T-helper 17 cell (primary cell): ENCODE measurements at places on chromosomes 11 and 22.

DNA sequence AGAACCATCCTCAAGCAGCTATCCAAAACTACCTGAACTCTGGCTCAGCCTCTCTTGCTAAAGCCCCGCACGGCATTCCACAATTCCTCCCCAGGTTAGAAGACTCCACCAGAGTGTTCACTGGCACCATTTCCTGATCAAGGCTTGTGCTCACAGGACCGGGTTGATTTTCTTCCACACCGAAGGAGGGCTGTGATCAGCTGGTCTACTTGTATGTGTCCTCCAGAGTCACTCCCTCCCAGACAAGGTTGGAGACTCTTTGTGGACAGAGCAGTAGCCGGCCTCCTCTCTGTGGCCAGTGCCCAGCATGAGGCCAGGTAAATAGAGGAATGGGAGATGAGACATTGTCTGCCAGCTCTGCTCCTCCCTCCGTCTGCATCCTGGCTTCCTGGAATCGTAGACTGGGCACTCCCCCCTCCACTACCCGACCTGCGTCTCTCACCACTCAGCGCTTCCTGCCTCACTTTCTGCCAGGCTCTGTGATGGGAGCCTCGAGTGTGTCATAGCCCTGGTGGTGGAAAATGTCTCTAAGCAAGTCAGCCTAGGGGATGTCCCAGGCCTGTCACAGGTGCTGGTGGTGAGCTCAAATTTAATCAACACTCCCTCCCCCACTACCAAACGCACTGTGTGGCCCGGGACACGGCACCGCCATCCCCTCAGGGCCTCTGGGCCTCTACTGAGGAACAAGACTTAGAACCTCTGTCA lies 12.5 kb upstream of the TMPRSS6 start:
- peak overlapping the region; percentile 100 for H3K27ac ChIP-seq
- DNase-seq = peak; percentile 90
- H3K4me3 ChIP-seq = peak overlapping the region; percentile 89
- peaks cover 45% of the 10 kb centered on the region for H3K4me1 ChIP-seq

DNA sequence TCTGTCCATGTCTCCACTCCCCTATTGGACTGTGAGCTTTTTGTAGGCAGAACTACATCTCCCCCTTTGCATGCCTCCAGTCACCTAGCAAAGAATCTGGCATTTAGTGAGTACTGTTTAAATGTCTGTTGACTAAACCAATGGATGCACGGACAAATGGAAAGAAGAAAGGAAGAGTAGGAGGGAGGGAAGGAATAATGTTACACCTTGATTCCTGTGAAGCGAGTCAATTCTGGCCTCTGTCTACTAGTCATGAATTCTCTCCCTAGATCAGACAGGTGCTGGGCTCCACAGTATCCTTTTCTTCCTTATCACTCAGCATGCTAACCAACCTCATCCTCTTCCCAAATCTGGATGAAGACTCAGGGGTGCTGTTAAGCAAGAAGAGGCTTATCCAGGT lies 33.6 kb downstream of the GALNT18 start:
- H3K27ac ChIP-seq = no peak overlapping the region
- H3K4me1 ChIP-seq = no peaks in the 10 kb centered on the region
- no peak for DNase-seq
- H3K36me3 ChIP-seq = no peaks in the 10 kb centered on the region
- peaks cover 12% of the 10 kb centered on the region for H3K27me3 ChIP-seq
- H3K4me3 ChIP-seq = no peak overlapping the region

DNA sequence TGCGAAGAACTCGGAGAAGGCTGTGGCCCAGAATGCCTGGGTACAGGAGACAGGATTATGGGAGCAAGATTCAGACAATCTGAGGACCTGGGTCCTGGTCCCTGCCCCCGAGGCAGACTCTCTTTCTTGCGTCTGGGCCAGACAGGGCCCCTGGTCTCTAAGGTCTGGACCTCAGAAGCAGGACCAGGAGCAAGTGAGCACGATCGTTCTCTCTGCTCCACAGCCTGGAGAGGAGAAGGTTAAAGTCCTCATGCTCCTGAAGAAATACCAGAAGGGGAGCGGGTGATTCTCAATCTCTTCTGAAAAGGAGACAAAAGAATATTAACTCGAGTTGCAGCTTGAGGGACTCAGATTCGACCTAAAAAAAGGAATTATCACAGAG lies 349.9 kb downstream of the CADM1 start:
- no peak for DNase-seq
- H3K27me3 ChIP-seq = peaks cover 10% of the 10 kb centered on the region
- H3K36me3 ChIP-seq = peaks cover 2% of the 10 kb centered on the region
- no peak overlapping the region for H3K27ac ChIP-seq

GRCh38 chr11:75241906-75242644 lies 1.5 kb downstream of the TPBGL start:
- peaks cover 28% of the 10 kb centered on the region for H3K27me3 ChIP-seq
- peaks cover 10% of the 10 kb centered on the region for H3K4me1 ChIP-seq
- peaks cover 5% of the 10 kb centered on the region for H3K36me3 ChIP-seq
- peak overlapping the region; percentile 87 for H3K4me3 ChIP-seq
- H3K27ac ChIP-seq = no peak overlapping the region

GRCh38 chr11:132620423-132620822 lies 911.9 kb downstream of the OPCML start:
- no peaks in the 10 kb centered on the region for H3K4me1 ChIP-seq
- no peaks in the 10 kb centered on the region for H3K36me3 ChIP-seq
- no peak overlapping the region for H3K27ac ChIP-seq
- no peaks in the 10 kb centered on the region for H3K27me3 ChIP-seq
- no peak for DNase-seq

- H3K4me1 ChIP-seq = peaks cover 38% of the 10 kb centered on the region
- DNase-seq = no peak
- peaks cover 7% of the 10 kb centered on the region for H3K36me3 ChIP-seq
- peak overlapping the region; percentile 93 for H3K27ac ChIP-seq
- peak overlapping the region; percentile 98 for H3K4me3 ChIP-seq
Measured at GRCh38 chr22:20982563-20982882, 426 bp downstream of the LZTR1 start.

GRCh38 chr11:78800096-78800690 lies 225.5 kb upstream of the NARS2 start:
- no peak overlapping the region for H3K4me3 ChIP-seq
- no peaks in the 10 kb centered on the region for H3K4me1 ChIP-seq
- no peaks in the 10 kb centered on the region for H3K36me3 ChIP-seq
- H3K27me3 ChIP-seq = peaks cover 22% of the 10 kb centered on the region
- no peak overlapping the region for H3K27ac ChIP-seq

DNA sequence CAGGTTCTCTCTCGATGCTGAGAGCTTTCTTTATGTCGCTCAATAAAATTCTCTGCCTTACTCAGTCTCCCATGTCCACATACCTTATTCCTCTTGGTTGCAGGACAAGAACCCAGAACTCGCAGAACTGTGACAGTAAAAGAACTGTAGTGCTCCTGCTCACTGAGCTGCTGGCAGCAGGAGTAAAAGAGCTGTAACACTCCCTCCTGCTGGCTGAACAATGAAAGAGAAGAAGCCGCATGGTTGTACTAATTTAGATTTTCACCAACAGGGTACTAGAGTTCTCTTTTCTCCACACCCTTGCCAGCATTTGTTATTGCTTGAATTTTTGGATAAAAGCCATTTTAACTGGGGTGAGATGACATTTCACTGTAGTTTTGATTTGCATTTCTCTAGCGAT lies 433.2 kb downstream of the GUCY1A2 start:
- no peaks in the 10 kb centered on the region for H3K27me3 ChIP-seq
- DNase-seq = no peak
- H3K36me3 ChIP-seq = no peaks in the 10 kb centered on the region
- no peaks in the 10 kb centered on the region for H3K4me1 ChIP-seq
- H3K4me3 ChIP-seq = no peak overlapping the region
- H3K27ac ChIP-seq = no peak overlapping the region

DNA sequence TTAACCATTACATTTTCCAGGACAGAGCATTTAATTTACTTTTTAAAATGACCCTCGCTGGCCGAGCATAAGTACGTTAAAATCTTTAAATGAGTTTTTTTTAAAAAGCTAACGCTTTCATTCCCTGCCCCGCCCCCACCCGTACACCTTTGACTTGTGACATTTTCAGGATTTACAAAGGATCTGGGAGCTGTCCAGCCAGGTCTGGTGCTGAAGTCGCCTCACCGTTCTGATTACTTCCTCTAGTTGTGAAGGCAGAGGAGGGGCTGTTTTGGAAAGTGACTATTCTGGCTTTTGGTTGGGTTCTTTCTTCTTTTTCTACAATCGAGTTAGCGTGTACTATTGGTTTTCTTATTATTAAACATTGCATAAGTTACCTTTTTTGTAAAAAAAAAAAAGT lies 2.9 kb downstream of the C11orf87 start:
- peaks cover 15% of the 10 kb centered on the region for H3K27me3 ChIP-seq
- DNase-seq = no peak
- H3K4me3 ChIP-seq = no peak overlapping the region
- H3K36me3 ChIP-seq = no peaks in the 10 kb centered on the region
- no peak overlapping the region for H3K27ac ChIP-seq

DNA sequence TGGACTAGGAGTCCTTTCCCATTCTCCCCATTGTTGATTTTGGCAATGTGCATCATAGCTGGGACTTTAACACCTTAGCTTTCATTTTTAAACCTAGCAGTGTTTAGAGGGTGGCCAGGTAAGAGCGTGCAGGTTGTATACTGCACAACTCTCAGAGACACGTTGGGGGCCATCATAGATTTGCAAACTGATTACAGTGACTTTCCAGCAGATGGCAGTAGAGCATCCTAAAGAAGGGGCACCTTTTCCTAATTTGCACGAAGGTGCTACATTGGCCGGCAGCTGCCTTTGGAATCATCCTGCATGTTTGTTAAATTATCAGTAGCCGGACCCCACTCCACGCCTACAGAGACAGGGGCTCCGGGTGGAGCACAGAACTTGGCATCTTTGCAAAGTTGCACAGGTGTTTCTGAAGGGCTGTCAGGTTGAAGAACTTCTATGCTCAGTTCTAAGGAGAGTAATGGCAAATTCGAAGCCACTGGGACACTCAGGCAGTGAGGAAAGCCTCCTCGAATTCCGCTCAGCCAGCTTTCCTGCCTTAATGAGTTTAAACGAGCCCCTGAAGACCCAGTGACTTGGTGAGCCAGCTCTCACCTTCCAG lies 7.7 kb downstream of the LHFPL7 start:
- H3K27me3 ChIP-seq = peaks cover 4% of the 10 kb centered on the region
- DNase-seq = no peak
- H3K36me3 ChIP-seq = no peaks in the 10 kb centered on the region
- peaks cover 2% of the 10 kb centered on the region for H3K4me1 ChIP-seq
- no peak overlapping the region for H3K4me3 ChIP-seq

- peak overlapping the region; percentile 100 for H3K4me3 ChIP-seq
- no peak for DNase-seq
- H3K27me3 ChIP-seq = no peaks in the 10 kb centered on the region
- H3K4me1 ChIP-seq = peaks cover 20% of the 10 kb centered on the region
- peaks cover 7% of the 10 kb centered on the region for H3K36me3 ChIP-seq
Measured at GRCh38 chr11:113773092-113773415, 438 bp downstream of the ZW10 start.
